SK-N-SH (cell line): ENCODE measurements at places on chromosomes 16 and 17. TPM values are rescaled to one million over a fixed set of nuclear protein-coding genes. Genes with fewer than 3 reads are reported as not detected.

CCL11 gene
- not detected in 2 replicates for polyA plus RNA-seq

MT1M gene
- 0.45 and 1.3 TPM in 2 replicates for polyA plus RNA-seq

CA5A gene
- not detected in 2 replicates for polyA plus RNA-seq

GNG13 gene
- polyA plus RNA-seq: not detected in 2 replicates

CD300E gene
- not detected in 2 replicates for polyA plus RNA-seq

C16orf54 gene
- not detected in 2 replicates for polyA plus RNA-seq

TP53TG3 gene
- 2.2 and 2.4 TPM in 2 replicates for polyA plus RNA-seq

FOXF1 gene
- 0.02 TPM in 1 of 2 replicates, not detected in the other for polyA plus RNA-seq

PIPOX gene
- 0.31 and 0.55 TPM in 2 replicates for polyA plus RNA-seq

SEPTIN12 gene
- 0.07 TPM in 1 of 2 replicates, not detected in the other for polyA plus RNA-seq
